ENCODE measurements at places on chromosomes 16 and 17.
A peak's percentile ranks its signal among the peaks of the same experiment; 100 is the strongest.

DNA sequence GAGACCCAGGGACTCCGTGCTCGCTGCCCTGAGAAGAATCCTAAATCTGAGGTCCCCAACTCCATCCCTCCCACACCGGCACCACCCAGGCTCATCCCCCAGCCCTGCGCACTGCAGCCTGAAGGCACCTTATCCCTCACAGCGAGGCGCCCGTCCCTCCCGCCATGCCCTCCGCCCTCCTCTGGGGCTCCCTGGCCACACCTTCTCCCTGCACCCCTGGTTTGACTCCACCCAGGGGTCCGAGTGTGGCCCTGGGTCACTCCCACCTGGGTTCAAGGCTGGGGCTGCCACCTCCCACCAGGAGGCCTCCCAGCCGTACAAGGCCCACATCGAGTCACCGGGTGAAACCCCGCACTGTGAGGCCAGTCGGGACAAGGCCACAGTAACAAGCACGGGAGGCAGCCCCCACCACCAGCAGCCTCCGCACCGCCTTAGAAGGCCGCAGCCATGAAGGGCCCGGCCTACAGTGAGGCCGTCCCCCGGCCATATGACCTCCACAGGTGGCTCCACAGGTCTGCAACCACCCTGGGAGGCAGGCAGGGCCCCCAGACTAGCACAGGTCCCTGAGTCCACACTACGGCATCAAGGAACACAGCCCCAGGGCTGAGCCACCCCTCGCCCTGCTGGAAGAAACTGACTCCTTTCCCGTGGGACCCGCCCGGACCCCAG is 8.3 kb downstream of the HAGH start:
- DNase-seq, result no peak

- DNase-seq, result no peak
Measured at GRCh38 chr17:75636381-75637142, 3.3 kb downstream of the SMIM5 start.

DNA sequence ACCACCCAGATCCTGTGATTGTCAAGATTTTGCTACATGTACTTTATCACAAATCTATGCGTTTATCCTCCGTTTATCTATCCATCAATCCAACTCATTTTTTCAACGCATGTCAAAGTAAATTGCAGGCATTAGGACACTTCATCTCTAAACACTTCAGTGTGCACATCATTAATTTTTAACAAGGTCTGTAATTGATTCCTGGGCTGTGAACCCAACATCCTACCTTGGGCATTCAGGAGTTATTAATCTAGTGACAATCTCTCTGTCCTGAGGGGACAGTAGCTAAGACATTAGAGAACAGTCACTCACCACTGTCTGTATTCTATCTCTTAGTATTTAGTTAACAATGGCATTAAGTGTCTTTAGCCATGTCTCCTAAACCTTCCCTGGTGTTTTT is 264.7 kb downstream of the SOX9 start:
- no peak for DNase-seq

DNA sequence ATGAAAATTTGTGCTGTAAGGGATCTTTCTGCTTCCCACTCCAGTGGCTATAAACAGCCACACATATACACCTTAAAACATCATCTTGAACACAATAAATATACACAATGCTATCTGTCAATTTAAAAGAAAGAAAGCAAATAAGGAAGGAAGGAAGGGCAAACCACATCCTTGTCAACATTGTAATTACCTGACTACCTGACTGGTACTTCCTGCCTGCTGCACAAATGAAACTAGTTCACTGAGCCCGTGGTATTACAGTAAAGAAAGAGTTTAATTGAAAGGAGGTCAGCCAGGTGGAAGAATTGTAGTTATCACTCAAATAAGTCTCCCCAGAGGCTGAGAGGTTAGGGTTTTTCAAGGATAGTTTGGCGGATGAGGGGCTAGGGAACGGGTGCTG is 344.4 kb upstream of the ASIC2 start:
- DNase-seq, result no peak

GRCh38 chr16:56789360-56789759 is 59.4 kb downstream of the NUP93 start:
- DNase-seq, result no peak

DNA sequence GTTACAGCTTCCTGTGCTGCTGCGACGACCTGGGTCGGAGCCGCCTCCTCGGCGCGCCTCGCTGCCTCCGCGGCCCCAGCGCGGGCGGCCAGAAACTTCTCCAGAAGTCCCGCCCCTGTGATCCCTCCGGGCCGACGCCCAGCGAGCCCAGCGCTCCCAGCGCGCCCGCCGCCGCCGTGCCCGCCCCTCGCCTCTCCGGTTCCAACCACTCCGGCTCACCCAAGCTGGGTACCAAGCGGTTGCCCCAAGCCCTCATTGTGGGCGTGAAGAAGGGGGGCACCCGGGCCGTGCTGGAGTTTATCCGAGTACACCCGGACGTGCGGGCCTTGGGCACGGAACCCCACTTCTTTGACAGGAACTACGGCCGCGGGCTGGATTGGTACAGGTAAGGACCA is 746 bp downstream of the HS3ST2 start:
- DNase-seq, result no peak

GRCh38 chr17:7380321-7380720 is 568 bp upstream of the TNK1 start:
- DNase-seq, result no peak

- DNase-seq, result no peak
Measured at GRCh38 chr16:4179020-4179419, 62.8 kb upstream of the ADCY9 start.

GRCh38 chr17:71111934-71112333 is 942.6 kb downstream of the KCNJ2 start:
- no peak for DNase-seq

DNA sequence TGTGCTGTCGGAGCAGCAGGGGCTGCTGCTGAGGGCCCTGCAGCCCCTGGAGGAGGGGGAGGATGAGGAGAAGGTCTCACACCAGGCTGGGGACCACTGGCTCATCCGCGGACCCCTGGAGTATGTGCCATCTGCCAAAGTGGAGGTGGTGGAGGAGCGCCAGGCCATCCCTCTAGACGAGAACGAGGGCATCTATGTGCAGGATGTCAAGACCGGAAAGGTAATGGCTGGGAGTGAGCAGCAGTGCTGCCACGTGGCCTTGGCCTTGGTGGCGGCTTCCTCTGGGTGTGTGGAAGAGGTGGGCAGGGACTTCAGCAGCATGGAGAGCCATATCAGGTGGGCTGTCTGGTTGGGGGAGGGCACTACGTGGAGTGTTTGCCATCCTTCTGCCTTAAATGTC is 20.0 kb downstream of the MVP start:
- DNase-seq, result no peak

DNA sequence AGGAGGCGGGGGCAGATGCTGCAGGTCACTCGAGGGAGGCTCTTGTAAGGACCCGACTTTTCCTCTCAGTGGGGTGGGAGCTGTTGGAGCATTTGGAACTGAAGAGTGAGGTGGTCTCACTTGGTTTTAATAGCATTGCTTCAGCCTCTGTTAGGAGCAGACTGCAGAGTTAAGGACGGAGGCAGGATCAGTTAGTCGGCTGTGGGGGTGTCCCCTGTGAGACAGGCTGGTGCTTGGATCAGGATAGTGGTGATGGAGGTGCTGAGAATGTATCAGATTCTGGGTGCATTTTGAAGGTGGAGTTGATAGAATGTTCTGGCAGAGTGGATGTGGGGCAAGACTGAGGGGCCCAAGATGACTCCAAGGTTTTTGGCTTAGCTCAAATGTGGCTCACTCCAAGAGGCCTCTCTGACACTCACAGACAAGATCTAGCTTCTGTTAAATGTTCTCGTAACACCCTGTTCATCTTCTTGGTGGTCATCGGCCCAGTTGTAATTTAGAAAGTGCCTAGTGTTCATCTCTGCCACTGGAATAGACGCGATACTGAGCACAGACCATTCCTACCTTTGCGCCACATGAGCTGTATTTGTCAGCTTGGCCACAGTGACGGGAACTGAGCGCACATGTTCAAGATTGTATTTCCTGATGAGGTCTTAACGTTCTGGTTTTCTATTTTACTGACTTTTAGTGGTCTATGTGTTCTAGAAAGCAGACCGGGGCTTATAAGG is 7.5 kb downstream of the LCMT1 start:
- DNase-seq, result no peak

GRCh38 chr16:25063865-25064264 is 47.7 kb upstream of the LCMT1 start:
- DNase-seq, result no peak

DNA sequence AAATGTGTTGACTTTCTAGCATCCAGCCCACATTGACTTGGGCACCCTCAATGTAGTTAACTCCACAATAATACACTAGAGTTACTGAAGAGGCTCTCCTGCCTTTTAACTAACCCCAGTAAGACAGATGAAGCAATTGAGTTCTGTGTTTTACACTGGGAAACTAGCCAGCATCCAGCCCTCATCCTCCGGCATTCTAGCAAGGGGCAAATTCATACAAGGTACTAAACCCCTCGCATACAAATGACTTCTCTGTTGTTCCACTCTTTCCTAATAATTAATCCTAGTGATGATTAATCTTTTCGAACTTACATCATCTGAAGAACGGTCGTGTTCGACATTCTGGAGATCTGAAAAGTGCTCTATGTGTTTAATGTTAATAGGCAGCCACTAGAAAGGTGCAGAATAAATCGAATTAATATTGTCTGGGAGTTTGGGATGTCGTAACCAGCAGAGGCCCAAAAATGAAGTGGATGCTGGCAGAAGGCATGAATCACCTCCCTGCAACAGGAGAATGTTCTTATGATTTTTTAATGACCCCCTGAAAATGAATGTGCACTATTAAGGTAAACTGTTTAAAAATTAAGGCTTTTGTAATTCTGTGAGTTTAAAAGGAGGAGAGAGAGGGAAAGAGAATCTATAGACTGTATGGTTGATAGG is 249.4 kb downstream of the SNX29 start:
- DNase-seq, result no peak

GRCh38 chr17:44901411-44901921 is 2.2 kb upstream of the EFTUD2 start:
- DNase-seq, result no peak

DNA sequence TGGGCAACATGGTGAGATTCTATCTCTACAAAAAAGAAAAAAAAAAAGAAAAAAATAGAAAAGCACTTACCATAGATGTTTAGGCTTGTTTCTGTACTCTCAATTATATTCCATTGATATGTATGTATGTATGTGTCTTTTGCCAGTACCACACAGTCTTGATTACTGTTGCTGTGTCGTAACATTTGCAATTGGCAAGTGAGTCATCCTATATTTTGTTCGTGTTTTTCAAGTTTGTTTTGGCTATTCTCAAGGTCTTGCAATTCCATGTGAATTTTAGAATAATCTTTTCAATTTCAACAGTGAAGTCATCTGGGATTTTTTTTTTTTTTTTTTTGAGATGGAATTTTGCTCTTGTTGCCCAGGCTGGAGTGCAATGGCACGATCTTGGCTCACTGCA is 19.3 kb downstream of the SPECC1 start:
- DNase-seq, result no peak

DNA sequence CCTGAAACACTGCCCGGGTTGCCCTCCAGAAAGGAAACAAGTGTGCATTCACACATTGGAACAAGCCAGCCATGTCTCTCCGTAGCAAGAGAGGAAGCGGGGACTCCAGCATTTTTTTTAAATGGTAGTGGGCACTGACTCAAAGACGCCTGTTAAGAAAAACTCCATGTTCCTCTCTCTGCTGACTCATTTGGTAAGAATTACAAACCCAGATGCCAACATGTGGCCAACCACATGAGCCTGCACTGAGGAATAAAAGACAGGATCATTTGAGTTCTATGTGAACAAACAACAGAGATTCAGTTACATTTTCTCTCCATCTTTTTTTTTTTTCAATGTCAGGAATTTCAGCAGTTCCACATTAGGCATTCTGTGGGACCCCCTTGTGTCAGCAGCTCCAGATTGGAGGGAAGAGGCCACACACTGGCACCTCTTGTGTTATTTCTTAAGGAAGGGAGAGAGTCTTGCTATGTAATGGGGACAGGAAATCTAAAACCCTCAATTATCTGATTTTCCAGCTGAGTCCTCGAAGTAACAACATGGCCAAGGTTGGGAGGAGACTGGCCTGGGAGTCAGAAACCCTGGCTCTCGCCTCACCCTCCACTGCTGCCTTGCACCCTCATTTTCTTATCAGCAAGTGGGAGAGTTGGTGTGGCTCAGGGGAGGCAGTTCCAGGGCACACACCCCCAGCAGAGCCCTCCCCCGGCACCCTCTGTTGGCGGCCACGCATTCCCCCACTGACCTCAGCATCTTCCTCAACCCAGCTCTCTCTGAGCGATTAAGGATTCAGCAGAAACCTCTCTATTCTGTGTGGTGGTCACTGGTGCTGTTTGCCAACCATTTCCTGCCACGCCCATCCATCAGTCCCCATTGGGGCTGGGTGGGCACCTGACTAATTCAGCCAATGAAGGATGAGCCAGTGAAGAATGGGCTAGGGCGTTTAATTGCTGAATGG is 173.0 kb downstream of the FOXL1 start:
- no peak for DNase-seq

DNA sequence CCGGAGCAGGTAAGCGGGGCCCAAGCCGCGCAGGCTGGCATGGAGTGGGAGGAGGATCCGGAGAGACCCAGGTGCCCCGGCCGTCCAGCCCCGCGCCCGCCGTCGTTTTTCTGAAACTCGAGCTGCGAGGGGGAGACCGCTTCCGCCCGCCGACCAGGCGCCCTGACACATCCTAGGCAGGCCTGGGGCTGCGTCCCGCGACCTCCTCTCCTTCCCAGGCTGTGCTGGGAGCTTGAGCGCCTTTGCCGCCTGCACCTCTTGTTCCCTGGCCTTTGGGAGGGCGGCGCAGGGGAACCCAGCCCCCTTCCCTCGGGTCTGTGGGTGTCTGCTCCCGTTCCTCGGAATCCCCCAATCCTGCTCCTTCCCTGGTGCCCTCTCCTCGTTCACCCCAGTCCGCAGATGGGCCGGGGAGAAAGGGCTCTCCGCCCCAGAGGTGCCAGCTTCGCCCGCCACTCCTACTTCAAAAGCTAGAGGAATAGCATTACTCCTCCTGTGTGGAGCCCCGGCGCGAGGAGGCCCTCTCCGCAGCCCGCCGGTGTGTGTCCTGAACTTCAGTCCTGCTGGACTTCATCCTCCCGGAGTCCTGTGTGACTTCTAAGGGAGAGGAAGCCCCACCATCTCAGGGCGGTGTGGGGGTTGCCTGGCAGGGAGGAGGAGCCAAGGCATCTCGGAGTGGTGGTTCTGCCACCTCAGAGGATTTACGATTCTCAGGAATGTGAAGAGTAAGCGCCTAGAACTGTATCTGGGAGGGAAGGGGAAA is 1.0 kb downstream of the NHERF1 start:
- peak; percentile 73 for DNase-seq
